ENCODE measurements at places on chromosomes 7 and 10. TPM values are rescaled to one million over a fixed set of nuclear protein-coding genes. Genes with fewer than 3 reads are reported as not detected.

DNA sequence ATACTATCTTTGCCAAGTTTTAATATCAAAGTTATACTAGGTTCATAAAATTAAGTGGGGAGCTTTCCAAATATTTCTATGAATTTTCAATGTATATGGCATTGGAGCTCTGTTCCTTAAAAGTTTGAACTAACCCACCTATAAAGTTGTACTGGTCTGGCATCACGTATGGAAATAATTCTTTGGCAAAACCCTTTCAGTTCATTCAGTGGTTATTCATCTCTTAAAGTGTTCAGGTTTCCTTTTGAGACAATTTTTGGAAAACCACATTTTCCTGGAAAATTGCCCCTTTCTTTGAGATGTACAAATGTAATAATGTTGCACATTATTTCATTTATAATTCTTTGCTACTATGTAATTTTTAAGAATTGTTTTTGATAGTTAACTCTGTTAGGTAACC lies 62.5 kb upstream of the INPP5A start:
- ATAC-seq = no peak

FKBP6 gene
- 0.89 TPM for total RNA-seq

DNA sequence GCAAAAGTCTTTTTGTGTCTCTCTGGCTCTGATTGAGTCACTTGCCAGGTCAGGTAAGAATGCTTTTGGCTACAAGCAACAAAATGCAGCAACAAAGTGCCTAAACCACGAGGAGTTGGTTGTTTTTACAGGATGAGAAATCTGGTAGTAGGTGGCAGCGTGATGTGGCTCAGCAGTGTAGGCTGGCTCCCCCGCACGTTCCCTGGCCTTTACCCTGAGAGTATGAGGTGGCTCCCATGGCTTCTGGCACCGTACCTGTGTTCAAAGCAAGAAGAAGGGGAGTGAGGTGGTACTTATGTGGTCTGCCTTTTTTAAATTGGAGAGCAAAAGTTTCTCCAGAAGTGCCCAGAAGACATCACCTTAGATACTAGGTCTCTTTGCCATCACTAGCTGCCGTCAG lies 11.7 kb downstream of the PRKRIP1 start:
- ATAC-seq = no peak

DNA sequence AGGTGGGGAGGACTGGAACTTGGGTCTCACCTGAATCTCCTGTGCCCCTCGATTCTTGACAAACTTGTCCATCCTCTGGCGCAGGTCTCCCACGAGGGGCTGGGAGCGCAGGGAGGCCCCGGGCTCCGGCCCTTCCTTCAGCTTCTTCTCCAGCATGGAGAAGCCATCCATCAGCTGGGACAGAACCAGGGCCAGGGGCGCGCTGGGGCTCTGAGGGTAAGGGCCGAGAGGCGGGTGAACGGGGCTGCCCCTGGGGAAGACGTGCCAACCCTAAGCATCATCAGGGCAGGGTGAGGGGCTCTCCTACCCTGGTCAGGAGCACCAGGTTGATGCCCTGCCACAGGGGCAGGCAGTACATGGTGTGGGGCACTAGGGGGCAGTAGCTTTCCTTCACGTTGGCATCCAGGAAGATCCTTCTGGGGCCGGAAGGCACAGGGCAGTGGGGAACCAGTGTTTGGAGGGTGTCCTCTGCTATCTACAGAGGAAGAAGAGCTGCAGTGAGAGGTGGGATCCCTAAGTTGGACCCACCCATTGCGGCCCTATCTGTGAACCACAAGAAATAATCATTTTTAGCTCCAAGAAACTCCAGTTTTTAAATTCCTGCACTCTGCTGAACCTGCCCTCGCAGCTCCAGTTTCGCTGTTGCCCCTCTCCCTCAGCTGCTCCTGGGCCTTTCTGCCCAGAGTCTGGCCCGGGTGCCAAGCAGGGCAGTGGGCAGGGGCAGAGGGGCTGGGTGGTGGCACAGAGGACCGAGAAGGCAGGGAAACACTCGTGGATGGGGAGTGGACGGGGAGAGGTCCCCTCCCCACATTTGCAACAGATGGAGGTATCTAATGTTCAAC lies 10.8 kb upstream of the PYROXD2 start:
- peak; percentile 48 for ATAC-seq

- no peak for ATAC-seq
Observed at GRCh38 chr10:81944609-81945008, 69.6 kb downstream of the NRG3 start.

GRCh38 chr7:87337331-87337730 lies 8.1 kb upstream of the CROT start:
- ATAC-seq = no peak

DNA sequence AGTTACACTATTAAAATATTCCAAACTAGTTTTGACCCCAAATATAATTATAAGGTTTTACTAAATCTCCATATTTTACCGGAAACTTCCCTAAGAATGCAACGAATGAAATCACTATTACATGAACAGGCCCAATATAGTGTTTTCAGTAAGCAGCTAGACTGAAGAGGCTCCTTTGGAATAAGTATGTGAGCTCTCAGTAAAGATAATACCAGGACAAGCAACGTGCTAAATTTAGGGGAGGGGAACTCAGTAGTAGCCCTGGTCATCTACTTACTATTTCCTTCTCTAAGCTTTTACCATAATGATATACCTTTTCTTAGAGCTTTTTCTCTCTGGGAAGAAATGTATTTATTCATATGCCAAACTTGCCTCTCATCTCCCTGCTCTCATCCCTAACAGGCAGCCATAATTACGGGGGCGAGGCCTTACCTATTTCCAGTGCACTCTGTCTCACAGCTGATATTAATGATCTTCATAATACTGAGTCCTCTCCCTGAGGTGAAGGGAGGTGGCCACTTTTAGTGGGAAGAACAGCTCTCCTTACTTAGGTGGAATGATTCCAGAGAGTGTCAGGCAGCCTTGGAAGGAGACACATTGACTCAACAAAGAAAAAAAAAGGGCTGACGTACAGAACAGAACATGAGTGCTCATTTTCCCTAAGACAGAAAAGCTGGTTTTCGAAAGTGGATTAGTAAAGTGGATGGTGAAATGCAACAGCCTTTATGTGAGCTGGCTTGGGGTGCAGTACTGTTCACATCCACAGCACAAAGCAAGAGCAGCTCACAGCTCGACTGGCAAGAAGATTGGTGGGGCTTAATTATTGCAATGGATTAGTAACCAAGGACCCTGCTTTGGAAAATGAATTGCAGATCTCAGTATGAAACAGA lies 165.4 kb downstream of the GLI3 start:
- peak; percentile 59 for ATAC-seq

CBX3 gene
- 145 TPM for total RNA-seq

GRCh38 chr10:97708976-97709946 lies 4.3 kb upstream of the MARVELD1 start:
- ATAC-seq = no peak

SPDYE2B gene
- 0.29 TPM for total RNA-seq

MSMB gene
- not detected for total RNA-seq

DNA sequence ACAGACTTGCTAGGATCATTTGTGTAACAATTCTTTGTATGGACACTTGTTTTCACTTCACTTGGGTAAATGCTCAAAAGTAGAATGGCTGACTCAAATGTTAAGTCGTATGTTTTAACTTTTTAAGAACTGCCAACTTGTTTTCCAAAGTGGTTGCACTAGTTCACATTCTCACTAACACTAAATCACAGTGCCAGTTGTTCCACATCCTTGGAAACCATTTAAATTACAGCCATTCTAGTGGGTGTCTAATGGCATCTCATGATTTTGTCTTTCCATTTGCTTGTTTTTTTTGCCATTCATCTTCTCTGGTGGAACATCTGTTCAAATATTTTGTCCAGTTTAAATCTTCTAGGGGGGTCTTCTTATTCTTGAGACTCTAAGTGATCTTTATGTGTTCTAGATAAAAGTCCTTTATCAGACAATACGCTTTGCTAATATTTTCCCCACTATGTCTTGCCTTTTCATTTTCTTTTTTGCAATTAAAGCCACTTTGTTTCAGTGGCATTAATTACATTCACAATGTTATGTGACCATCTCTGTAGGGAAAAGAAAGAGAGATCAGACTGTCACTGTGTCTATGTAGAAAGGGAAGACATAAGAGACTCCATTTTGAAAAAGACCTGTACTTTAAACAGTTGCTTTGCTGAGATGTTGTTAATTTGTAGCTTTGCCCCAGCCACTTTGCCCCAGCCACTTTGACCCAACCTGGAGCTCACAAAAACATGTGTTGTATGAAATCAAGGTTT lies 63.9 kb downstream of the ITGB1 start:
- no peak for ATAC-seq

CHST15 gene
- total RNA-seq = 18.8 TPM

- ATAC-seq = no peak
Observed at GRCh38 chr7:28245123-28245878, 64.7 kb upstream of the JAZF1 start.

GRCh38 chr10:69090685-69091084 lies 2.8 kb downstream of the SRGN start:
- ATAC-seq = no peak

DNA sequence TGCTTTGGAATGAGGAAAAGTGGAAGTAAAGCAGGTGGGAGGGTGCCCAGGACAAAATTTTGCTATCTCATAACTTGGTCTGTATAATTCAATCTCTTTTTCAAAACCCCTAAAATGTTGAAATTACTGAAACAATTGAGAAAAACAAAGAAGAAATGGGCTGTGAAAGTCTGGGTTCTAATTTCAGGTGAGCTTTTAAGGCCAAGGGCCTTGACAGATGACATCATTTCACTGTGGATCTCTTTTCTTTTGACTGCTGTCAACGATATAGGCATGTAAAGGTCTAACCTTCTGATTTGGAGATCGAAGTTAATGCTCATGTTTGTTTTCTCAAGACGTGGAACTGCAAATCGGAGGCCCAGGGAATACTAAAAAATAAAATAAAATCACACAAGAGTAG lies 127.8 kb downstream of the ITGA8 start:
- ATAC-seq = no peak

- no peak for ATAC-seq
Observed at GRCh38 chr10:118310822-118311221, 31.3 kb downstream of the FAM204A start.

ZNF804B gene
- 0.50 TPM for total RNA-seq

DNA sequence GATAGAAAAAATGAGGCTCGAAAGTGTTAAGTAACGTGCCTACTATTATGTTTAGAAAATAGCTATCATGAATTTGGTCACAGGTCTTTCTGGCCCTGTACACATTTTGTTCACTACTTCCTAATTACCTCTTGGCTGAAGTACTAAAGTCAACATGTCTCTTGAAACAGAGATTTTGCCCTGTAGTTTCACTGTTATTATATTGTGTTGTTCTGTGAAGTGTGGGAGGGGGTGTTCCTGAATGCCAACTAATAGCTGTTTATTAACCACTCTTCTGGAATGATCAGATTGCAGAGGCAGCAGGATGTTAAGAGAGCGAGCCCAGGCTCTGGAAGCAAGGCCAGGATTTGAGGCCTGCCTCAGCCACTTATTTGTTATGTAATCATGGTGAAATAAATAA lies 72.1 kb downstream of the RNF133 start:
- ATAC-seq = no peak

ACHE gene
- 0.98 TPM for total RNA-seq

- no peak for ATAC-seq
Observed at GRCh38 chr10:48470893-48471805, 133.7 kb downstream of the ARHGAP22 start.

DNA sequence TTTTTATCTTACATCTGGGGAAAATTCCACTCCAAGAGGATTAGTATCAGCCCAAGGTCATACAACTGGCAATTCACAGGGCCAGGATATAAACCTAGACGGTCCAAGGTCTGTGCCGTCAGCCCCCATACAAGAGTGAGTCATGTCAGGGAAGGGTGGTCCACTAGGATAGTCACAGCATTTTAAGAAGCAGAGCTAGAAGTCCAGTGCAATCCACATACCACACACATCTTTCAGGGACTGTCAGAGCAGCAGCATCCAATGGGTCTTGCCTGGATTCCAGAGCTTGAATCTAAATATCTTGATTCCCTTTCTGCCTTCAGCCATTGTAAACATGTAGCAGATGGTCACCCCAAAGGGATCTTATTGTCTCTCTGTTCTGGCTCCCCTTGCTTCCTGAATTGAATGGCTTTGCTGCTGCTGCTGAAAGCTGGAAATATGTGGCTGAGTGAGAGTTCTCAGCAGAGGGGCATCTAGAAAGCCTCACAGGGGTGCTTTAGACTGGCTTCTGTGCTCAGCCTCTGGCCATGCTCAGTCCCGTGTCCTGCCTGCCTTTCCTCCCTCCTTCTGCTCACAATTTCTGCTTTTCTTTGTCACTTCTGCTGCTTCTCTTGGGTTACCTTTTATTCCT lies 9.9 kb upstream of the OR6V1 start:
- ATAC-seq = peak; percentile 55
